ENCODE measurements at places on chromosomes 4 and X.

DNA sequence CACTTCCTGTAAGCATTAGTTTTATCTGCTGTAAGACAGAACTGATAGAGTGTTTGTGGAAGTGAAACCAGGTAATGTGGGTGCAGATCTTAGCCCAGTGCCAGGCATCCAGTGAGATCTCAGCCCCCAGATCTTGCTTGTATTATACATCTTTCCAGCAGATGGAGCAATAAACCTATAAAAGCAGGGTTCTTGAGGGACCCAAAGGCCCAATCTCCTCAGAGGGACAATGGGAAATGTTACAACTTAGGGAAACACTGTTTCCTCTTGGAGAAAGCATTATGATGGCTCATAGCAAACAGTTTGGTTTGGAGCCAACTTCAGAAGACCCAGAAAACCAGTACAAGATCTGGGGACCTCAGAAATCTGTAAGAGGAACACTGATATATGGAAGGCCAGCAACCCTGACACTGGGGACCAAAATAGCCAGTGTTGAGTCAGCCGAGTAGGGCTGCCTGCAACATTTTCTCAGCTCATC is 206.3 kb downstream of the SLC7A11 start:
- peak; percentile 46 for DNase-seq

DNA sequence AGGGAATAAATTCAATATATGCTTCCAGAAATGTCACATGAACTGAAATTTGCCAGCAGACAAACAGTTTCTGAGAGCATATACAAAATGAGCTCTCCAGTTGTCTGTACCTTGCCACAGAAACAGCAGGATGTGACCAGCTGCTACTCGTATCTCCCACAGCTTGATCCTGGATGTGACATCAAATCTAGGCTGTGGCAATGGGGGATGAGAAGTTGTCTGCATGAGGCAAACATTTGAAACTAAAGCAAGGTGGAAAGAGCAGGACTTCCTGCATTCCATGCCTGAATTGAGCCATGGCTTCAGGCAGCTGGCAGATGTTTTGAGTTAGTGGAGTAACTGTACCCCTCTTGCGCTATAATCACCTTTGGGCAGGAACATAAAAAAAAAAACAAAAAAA is 1724.0 kb downstream of the RPA4 start:
- DNase-seq: peak; percentile 27

GRCh38 chr4:137678796-137679195 is 146.5 kb upstream of the PCDH18 start:
- DNase-seq: no peak

- no peak for DNase-seq
Observed at GRCh38 chr4:955161-955921, 18.0 kb downstream of the DGKQ start.

GRCh38 chr4:56622176-56622575 is 58.9 kb downstream of the HOPX start:
- no peak for DNase-seq

- DNase-seq: no peak
Observed at GRCh38 chr4:187478292-187479140, 517.1 kb upstream of the ZFP42 start.

DNA sequence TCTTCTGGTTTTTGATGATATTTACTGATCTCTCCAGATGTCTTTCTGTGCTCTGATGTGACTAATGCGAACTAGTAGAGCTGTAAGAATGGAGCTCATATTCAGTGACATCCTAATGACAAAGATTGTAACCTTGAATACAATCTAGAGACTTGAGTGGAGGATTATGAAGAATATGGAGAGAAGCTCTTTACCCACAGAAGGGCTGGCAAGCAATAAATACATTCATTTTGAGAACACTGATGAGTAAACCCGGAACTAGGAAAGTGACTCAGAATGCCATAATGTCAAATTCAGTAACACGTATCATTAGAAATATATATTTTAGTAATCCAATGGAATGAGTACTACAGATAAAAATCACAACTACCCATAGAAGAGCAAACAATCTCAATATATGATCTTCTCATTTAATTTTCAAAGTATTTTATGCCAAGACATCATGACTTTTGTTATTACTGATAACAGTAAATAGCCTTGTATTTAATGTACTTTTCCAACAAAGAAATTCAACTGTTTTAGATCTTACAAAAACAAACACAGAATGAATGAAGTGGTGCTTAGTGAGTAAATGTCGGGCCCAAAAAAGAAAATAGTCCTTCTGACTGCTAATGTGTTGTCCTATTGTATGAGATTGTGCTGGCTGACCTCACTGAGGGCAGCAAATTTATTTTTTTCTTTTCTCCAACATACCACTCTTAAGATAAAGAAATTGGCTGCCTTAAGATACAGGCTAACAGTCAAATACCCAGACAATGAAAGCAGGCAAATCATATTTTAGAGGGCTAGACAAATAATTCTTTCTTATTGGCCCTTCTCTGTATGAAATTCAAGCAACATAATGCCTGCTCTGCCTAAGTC is 49.2 kb upstream of the HDAC8 start:
- no peak for DNase-seq

DNA sequence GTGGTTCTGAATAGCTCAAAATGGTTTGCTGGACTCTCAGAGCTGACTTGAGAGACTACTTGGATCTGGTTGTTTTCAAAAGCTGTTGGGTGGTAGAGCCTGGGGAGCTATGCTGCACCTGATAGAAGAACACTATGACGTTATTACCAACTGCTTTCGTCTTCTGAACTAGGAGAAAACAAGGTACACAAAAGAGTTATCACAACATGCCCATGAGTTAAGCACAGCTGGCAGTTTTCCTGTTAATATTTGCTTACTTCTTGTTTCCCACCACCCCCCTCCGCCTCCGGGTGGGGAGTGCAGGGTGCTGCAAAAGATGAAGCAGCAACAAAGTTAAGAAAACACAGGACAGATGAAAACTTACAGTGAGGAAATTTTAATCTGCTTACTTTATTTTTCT is 69.1 kb downstream of the RASL11B start:
- DNase-seq: peak; percentile 57

- DNase-seq: no peak
Observed at GRCh38 chrX:53211391-53211978, 13.5 kb downstream of the KDM5C start.

- no peak for DNase-seq
Observed at GRCh38 chr4:76457885-76458284, 22.9 kb downstream of the SHROOM3 start.

- peak; percentile 11 for DNase-seq
Observed at GRCh38 chr4:61996943-61997342, 796.8 kb downstream of the ADGRL3 start.

DNA sequence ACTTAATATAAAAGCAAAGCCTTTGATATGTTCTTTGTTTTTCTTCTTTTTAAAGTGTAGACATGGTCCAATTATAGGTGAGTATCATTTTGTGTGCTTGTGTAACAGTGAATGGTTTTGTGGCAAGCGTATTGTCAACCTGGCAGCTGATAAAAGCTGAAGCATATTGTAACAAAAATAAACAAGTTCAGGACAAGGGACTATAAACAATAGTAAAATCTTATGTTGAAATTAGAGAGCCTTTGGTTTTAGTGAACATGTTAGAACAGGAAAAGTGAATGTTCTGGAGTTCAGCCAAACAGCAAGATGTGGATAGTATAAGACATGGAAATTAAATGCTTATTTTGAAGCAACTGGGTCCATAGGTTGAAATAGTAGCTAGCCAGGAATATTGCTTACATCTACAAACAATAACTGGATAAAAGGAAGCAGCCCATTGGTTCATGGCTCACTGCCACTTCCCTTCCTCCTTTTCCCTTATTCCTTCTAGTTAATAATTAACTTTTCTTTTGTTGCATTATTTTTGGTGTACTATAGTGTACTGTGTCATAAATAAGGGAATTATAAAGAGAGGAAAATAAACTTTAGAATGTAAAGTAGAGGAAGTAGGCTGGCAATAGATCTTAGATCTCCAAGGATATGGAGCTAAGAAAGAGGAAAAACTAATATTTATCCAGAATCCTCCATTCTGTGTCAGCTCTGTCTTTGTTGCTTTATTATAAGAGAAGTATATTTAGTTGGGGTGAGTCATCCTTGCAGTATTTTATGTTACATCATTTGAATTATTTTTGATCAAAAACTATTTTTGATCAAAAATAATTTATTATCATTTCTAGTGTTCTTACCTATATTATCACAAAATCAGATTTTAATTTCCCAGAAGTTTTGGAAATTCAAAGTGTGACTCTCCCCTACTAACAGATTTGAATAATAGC is 65.6 kb downstream of the MRPL1 start:
- no peak for DNase-seq

DNA sequence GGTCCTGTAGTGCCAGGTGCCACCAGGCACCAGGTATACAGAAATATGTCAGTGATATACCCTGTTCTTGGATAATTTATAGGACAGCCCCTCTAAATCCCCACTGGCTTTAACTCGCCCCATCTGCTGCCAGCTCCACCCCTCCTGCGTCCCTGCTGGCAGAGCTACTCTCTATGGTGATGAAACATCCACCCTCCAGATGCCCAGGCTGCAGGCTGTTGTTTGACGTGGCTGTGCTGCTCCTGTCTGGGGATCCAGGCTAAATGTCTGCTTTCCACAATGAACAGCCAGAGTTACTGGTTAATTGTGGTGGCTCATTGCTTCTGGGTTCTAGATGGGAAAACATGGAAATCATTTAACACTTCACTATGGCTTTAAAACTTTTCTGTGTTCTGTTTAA is 12.9 kb downstream of the NHSL2 start:
- no peak for DNase-seq

DNA sequence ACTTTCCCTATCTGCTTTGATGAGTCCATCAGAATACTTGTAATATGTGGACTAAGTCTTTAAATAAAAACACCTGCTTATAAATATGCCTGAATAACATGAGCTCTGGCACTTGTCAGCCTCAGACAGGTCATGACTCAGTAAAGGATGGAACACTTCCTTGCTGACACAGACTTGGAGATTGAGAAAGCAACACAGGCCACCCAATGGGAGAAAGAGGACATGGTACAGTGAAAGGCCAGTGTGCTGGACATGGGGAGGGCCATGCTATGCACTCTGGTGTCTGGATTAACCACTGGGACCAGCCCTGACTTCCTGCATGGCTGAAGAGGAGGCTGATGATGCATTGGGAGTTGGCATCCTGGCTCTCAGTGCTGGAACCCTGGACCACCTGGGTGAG is 149.5 kb downstream of the DHRSX start:
- DNase-seq: no peak

DNA sequence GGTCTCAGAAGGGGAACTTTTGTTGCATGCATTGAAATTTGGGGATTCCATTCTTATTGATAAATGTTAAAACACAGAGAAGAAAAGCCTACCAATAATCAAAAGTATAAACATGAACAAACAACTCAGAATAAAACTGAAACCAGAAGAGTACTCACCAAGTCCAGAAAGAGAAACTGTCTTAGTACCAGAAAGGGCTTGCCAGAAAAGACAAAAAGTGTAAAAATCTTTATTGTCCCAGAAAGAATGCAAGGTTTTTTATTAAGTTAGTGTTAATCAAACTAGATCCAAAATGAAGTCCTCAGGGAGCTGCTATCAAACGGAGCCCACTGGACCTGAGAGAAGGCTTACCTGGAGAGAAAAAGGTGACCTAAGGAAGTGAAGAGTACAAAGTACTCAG is 897.5 kb downstream of the PCDH7 start:
- no peak for DNase-seq

DNA sequence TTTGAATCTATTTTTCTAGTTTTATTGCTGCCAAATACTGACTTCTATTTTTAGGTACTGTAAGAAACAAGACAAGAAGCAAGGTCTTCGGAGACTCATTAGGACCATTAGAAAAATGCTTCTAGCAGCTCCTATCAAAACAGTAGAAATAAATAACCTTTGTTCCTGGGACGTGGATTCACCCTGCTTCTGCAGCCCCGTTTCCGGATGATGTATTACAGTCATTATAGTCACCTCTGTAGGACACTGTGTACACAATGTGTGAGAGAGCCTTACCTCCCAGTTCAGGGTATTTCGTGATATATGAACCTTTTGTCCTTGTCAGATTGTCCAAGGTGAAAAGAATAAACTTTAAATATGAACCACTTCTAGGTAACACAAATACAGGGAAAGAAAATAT is 484.0 kb upstream of the TECRL start:
- DNase-seq: peak; percentile 6

DNA sequence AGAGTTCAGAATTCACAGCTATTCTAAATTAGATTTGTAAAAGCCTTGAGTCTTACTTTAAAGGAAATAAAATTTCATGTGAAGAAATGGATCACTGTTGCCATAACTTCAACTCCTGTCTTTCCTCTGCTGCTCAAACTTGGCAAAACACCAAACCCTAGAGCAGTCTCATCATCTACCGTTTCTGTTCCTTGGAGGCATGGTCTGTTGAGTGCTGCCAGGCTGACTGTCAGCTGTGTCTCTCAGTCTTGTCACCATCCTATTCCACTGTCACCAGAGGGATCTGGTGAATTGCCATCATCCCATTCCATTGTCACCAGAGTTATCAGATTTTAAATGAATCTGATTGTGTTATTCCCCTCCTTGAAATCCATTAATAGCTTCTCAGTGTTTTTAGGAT is 55.6 kb downstream of the STIM2 start:
- DNase-seq: no peak

DNA sequence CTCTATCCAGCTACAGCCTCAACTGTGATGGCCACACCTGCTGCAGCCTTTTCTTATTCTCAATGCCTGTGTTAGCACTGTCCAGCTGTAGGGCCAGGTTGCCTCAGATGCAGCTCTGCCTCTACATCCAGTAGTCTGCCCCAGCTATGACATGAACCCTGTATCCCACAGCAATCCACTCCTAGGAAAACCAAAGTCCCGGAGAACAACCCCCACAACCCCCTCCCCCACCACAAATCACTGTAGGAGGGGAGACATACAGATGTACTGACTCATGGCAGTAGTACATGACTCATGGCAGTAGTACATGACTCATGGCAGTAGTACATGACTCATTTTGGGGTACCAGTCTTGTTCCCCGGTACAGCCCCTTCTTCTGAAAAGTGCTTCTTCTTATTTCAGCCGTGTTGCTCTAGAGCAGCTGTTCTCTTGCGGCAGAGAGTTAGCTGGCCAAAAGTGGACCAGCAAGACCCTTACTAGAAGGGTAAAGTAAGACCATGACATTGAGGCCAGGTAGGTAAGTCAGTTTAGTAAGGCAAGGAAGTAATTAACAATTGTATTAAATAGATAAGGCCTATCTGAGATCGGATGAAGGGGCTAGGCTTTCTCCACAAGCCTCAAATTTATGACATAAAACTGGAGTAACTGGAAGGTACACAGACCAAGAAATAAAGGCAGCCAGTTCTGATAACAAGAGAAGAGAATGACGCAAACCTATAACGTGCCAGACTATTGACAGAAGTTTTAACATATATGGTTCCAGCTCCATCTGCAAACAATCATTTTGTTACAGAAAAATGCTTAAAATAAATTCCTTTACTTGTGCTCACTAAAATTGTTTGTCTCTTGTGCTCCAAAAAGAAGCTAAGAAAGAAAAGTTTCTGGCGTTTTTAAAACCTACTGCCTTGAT is 221.4 kb downstream of the TACR3 start:
- DNase-seq: no peak

GRCh38 chrX:105323928-105324327 is 103.4 kb upstream of the TEX13A start:
- DNase-seq: no peak

- no peak for DNase-seq
Observed at GRCh38 chrX:112011376-112011775, 71.2 kb downstream of the TRPC5 start.
